Dorsolateral prefrontal cortex (tissue), 122 donors: ENCODE measurements at places on chromosomes 7 and 10.

DNA sequence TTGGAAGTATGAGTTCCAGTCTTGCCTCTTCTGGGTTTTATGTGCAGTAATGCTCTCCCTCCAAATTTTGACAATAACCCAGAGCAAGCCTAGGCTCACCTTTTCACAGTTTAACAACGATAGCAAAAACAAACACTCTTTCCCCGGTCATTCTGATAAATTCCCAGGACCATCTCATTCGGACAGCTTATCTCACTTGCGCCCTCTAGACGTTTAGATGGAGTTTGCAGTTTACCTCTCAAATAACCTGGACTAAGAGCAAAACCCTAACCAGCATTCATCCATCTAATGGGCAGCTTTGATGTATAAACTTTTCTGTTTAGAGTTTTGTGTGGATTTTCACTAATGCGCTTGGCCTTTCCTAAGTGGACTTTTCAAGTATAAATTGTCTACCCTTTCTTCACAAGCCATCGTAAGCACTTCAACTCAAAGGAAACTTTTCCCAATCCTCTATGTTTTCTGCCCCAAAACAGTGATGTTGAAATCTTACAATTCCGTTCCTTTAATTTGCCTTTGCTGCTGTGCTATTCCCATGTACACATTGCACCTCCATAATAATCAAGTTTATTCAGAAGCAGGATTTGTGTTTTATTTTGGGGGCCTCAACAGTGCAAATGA is 114.9 kb downstream of the HDAC9 start:
- no peak for DNase-seq

- no peak for DNase-seq
Observed at GRCh38 chr7:83148776-83149175, 13.9 kb downstream of the PCLO start.

GRCh38 chr7:84060760-84061261 is 133.8 kb downstream of the SEMA3A start:
- DNase-seq, result no peak

- no peak for DNase-seq
Observed at GRCh38 chr7:104272767-104273384, 55.5 kb upstream of the LHFPL3 start.

GRCh38 chr10:77844177-77844576 is 82.4 kb downstream of the DLG5 start:
- DNase-seq, result no peak

- DNase-seq, result peak; percentile 20
Observed at GRCh38 chr10:130745821-130746220, 565.7 kb downstream of the TCERG1L start.

GRCh38 chr10:113496111-113497109 is 56.4 kb upstream of the HABP2 start:
- no peak for DNase-seq

DNA sequence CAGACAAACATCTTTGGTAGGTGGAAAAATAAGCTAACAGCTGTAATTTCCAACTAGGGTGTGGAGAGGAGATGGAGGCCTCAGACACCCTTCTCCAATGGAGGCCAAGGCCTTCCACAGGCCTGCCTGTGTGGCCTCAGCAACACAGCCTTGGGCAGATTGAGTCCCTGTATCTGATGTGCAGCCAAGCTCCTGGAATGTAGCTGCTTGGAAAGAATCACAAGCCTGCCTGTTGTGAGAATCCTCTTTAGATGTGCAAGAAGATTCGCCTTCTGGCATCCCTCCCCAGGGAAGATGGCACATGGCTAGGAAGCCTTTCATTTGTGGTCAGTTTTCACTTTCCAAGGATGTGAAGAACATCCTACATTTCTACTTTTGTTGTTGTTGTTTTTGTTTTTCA is 684.0 kb downstream of the GRID1 start:
- no peak for DNase-seq

GRCh38 chr10:104872691-104873090 is 231.6 kb downstream of the SORCS3 start:
- no peak for DNase-seq
